Fibroblast of skin of right quadriceps (primary cell): ENCODE measurements at places on chromosomes 6 and 20.

GRCh38 chr6:754202-754601 lies 61.3 kb upstream of the EXOC2 start:
- no peak for DNase-seq

GRCh38 chr20:5046656-5047339 lies 45.5 kb upstream of the SLC23A2 start:
- no peak for DNase-seq

DNA sequence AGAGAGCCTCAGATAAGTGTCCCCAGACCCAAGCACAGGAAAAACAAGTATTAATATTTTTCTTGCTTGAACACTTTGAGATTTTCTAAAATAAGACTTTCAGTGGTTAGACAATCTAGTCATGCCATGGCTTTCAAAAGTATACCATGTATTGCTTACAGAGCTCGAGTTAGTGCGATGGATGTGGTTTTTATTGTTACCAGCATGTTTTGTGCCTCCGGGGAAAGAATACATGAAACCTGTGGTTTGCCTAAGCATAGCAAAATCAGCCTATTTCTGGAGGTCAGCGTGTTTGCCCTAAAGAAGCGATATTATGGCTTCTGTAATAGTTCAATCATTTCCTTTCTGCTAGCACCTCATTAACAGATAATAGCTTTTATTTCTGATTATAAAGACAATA lies 21.6 kb downstream of the RIN2 start:
- DNase-seq, result no peak

DNA sequence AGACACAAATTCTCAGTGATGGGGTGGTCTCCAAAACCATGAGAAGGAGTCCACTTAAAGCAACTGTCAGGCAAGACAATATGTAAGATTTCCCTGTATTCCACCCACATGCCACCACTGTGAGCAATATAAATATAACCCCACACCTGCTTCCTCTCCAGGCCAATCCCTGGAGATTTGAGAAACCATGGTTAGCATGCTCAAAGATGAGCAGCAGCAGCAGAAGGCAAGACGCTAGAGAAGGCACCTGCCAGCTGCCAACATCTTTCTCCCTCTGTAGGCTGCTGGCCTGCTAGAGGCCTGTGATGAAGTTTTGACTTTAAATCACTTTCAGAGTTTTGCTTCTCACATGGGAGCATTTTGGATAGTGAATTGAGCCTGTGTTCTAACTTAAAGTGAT lies 7.9 kb upstream of the SOD2 start:
- peak; percentile 38 for DNase-seq

GRCh38 chr20:41125530-41126457 lies 11.5 kb upstream of the PLCG1 start:
- no peak for DNase-seq

DNA sequence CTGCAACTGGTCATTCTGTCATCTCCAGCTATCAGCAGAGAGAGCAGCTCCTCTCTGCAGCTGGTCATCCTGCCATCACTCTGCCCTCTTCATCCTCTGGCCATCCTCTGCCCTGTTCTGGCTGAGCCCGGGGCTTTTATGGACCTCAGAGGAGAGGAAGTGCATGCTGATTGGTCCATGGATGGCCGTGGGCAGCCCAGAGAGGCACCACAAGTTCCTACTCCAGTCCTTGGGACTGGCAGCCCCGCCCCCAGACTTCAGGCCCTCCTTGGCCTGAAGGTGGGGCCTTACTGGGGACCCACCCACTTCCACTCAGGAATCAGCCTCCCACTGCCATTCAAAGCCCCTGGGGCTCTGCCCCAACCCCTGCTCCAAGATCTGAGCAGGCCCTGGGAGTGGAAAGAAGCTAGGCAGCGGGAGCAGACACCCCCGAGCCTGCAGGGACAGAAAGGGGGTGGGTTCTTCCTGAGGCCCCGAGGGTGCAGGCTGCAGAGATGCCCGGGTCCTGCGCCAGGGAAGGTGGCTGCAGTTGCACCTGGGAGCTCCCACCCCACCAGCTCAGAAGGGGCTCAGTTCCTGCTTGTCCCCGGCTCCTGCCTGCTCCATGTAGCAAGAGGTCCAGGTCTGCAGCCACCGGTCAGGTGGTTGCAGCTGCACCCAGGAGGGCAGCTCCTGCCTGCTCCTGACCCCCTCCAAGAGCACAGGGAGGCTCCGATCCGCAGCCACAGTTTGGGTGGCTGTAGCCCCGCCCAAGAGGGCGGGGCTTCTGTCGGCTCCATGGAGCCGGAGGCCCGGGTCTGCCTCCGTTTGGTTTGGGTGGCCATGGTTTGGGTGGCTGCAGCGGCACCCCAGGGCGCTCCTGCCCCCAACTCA lies 34.1 kb upstream of the HMGA1 start:
- DNase-seq, result no peak

DNA sequence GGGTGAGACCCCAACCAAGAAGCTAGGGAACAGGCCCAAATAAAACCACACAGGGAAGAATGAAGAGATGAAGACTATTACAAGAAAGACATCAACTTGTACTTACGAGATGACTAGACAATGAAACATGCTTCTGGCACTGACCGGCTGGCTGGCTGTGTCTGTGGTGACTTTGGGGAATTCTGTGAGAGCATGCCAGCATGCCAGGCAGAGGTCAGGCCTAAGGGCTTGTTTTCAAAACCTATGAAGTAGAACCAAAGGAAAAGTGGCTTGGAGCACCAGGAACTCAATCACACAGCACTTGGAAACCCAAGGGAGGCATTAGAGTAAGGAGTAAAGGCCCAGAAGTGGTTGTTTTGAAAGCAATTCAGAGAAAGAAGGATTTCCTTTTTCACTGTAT lies 28.4 kb upstream of the GSTA3 start:
- peak; percentile 3 for DNase-seq

- no peak for DNase-seq
Measured at GRCh38 chr6:142947714-142948480, 2.9 kb upstream of the HIVEP2 start.

DNA sequence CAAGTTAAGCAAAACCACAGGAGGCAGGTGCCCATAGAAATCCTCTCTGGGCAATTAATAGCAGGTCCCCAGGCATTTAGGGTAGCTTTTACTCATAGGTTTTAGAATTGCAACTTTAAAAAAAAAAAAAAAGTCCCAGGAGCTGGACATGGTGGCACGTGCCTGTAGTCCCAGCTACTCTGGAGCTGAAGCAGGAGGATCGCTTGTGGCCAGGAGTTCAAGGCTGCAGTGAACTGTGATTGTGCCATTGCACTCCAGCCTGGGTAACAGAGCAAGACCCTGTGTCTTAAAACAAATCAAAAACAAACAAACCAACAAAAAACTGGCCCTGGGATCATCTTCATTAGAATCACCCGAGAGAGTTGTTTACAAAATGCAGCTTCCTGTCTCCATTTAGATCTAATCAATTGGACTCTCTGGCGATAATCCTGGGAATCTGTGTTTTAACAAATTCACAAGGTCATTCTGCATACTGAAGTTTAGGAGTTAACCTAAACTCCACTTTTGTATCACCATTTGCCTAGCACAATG lies 131.8 kb upstream of the AKAP12 start:
- DNase-seq, result no peak

DNA sequence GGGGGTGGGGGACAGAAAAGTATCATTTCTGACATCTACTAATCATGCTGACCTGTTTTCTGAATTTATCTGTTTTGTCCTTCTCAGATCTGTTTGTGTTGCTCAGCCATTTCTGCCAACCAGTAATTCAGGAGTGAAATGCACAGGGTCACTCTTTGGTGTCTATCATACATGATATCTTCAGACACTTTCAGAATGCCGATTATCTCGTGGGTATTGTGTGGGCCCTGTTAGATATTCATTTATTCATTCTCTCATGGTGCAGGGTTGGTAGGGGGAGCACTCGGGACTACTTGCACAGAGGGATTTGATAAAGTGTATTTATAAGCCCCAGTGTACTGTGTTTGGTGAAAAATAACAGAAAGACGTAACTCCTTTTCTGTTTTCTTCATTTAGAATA lies 101.2 kb upstream of the CITED2 start:
- no peak for DNase-seq

DNA sequence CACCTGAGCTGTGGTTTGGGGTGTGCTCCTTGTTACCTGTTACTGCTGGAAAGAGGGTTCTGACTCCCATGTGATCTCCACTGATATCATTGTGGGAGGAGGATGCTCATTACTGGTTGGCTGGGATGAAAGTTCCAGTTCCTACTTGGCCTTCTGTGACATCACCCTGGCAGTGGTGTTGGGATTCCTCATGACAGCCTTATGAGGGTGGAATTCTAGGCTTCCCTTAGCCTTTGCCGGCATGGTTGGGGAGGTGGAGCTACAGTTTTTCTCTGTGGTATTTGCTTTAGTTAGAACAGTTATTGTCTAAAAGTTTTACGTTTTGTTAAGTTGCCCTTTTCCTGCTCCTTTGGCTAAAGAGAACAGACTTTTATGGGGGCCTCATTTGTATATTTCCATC lies 112.1 kb downstream of the AFG1L start:
- no peak for DNase-seq

DNA sequence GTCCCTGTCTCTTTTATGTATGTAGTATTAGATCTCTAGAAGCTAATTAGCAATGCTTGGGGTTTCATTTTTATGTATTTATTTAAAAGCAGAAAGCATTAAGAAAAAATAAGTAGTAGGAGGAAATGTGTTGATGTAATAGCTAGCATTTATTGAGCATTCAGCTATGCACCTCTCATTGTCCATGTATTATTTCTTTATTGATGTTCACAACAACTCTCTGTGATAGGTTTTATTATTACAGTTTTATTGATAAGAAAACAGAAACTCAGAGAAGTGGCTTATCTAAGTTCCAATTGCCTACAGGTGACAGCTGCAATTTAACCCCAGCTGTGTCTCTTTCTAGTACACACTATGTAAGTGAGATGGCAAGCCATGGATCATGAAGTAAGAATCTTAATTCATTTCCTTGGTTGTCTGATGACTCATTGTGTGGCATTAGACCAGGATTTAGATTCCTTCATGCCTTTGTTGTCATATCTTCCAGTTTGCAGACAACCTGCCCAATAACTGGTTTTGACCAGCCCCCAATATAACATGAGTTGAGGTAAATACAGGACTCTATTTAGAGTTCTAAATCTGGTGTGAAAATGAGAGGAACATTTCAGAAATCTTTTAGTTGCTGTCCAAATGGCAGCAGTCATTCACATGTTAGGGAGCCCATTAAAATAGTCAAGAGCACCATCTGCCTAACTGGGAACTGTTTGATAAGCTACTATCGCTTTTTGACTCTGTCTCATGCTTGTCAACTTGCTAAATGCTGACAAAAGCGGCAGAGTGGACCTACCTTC lies 170.8 kb upstream of the PHACTR1 start:
- peak; percentile 84 for DNase-seq

DNA sequence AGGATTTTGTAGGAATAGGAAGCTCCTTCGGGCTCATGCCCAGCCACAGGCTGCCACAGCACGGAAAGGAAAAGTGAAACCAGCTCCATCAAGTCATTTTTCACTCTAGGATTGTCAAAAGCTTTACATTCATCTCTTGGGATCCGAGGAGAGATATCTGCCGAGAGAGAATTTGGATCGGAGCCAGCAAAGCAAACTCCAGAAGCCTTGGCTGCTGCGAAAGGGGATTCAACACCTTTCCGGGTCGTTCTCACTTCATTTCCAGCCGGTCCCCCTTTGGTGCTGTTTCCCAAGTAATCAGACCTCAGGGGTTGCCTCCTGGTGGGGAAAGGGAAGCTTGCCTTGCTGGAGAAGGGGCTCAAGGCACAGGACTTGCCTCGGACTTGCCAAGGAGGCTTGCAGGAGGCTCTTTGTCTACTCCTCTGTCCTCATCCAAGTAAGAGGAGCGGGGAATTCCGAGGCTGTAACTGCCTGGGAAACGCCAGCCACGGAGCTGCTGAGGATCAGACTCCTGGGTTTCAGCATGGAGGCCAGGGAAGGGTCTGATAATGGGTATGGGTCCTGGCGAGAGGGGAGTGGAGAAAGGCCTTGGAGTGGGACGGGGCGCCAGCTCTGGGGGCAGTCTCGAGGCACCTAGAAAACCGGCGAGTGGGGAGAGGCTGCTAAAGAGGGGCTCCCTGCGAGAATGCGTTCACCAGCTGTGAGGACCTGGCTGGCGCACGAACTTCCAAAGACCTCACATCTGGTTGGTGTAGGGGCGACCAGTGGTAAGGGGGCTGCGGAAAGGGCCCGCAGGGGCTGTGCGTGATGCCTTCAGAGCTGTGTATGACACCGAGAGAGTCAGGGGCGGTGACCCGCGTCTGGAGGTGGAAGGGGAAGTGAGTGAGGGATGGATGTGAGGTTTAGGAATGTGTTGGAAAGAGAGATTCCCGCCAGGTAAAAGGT lies 702 bp downstream of the ETV7 start:
- DNase-seq, result peak; percentile 35

- DNase-seq, result peak; percentile 72
Measured at GRCh38 chr20:62668441-62669027, 26.2 kb downstream of the SLCO4A1 start.

- peak; percentile 59 for DNase-seq
Measured at GRCh38 chr6:149830731-149831307, 33.3 kb downstream of the LRP11 start.

DNA sequence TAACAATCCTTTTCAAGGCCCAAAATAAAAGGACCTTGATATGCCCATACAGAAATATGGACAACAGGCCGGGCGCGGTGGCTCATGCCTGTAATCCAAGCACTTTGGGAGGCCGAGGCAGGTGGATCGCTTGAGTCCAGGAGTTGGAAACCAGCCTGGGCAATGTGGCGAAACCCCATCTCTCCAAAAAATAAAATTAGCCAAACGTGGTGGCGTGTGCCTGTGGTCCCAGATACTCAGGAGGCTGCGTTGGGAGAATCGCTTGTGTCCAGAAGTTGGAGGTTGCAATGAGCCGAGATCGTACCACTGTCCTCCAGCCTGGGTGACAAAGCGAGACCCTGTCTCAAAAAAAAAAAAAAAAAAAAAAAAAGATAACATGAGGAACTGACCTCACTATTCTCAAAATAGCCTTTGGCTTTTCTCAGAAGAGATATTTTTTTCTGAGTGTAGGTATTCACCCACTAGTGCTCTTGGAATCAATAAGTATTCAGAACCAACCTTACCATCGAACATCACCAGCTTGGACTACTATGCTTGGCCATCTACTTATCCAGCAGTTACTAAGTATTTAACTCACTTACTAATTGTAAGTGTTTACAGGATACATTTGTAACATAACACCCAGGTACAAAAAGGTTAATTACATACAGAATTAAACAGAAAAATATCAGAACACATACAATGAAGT lies 99.2 kb downstream of the OR2B2 start:
- no peak for DNase-seq

- DNase-seq, result peak; percentile 90
Measured at GRCh38 chr6:111603040-111603439, 2.6 kb downstream of the TRAF3IP2 start.

GRCh38 chr6:44935693-44936300 lies 392.3 kb upstream of the RUNX2 start:
- no peak for DNase-seq

- no peak for DNase-seq
Measured at GRCh38 chr6:115610696-115611095, 450.0 kb downstream of the FRK start.
